ENCODE measurements at places on chromosomes 3 and 15. TPM values are rescaled to one million over a fixed set of nuclear protein-coding genes. Genes with fewer than 3 reads are reported as not detected.

The PLSCR5 gene
- total RNA-seq: not detected

DNA sequence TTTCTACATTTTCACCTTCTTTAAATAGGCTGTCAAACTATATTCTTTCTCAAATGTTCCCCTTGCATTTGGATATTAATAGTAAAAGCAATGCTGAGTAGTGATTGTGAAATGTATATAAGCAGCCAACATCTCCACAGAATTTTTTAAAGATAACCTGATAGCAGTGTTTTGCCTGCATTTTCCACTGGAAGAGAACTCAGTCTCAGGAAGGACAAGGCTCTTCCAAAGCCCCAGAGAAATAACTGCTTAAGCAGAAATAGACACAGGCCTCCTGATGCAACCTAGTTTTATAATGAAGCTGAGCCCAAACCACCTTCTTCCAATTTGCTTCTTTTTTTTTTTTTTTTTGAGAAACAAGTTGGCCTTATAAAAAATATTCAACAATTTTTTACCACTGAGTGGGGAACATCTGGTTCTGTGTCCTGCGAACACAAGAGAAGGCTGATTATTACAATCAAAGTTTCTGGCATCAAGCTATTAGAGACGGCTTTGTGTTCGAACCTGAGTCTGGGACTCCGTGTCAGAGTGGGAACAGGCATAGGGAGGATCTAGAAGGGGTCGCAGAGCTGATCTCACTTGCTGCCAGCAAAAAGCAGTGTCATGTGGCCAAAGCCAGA is 332.5 kb upstream of the TBL1XR1 start:
- no peaks in the 10 kb centered on the region for H3K27me3 ChIP-seq
- H3K36me3 ChIP-seq: no peaks in the 10 kb centered on the region
- no peak overlapping the region for H3K27ac ChIP-seq
- no peaks in the 10 kb centered on the region for H3K4me1 ChIP-seq
- H3K4me3 ChIP-seq: no peak overlapping the region
- DNase-seq: no peak

- H3K4me3 ChIP-seq: no peak overlapping the region
- no peak overlapping the region for H3K27ac ChIP-seq
- H3K27me3 ChIP-seq: no peaks in the 10 kb centered on the region
Observed at GRCh38 chr3:81245501-81245900, 515.9 kb downstream of the GBE1 start.

DNA sequence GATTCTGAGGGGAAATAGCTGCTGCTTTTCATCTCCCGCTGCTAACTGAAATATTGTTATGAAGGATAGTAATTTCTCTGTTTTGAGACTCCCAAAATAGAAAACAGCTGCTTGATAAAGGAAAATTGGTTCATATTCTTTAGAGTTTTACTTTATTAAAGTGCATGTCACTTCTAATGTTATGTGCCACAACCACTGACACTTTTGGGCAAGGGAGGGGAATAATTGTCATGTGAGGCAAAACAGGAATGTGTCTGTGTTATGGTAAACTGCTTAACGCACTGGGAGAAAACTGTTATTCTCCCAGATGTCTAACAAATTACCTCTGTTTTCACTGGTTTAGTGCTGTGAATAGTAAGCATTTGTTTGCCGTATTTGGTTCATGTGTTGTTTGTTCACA is 201.6 kb downstream of the PDZRN3 start:
- H3K36me3 ChIP-seq: no peaks in the 10 kb centered on the region
- no peak overlapping the region for H3K27ac ChIP-seq

- H3K36me3 ChIP-seq: no peaks in the 10 kb centered on the region
- no peak for DNase-seq
- no peaks in the 10 kb centered on the region for H3K27me3 ChIP-seq
- H3K27ac ChIP-seq: no peak overlapping the region
Observed at GRCh38 chr3:157652366-157652765, 149.2 kb upstream of the VEPH1 start.

- no peak overlapping the region for H3K27ac ChIP-seq
- no peaks in the 10 kb centered on the region for H3K4me1 ChIP-seq
- no peaks in the 10 kb centered on the region for H3K27me3 ChIP-seq
- no peak for DNase-seq
- H3K4me3 ChIP-seq: no peak overlapping the region
Observed at GRCh38 chr3:139630542-139630941, 47.2 kb downstream of the NMNAT3 start.

- H3K4me1 ChIP-seq: peaks cover 8% of the 10 kb centered on the region
- no peak overlapping the region for H3K4me3 ChIP-seq
- H3K27ac ChIP-seq: no peak overlapping the region
- H3K36me3 ChIP-seq: no peaks in the 10 kb centered on the region
Observed at GRCh38 chr15:65033659-65034269, 4.3 kb upstream of the MTFMT start.

GRCh38 chr15:33396475-33396874 is 85.7 kb downstream of the RYR3 start:
- no peak overlapping the region for H3K27ac ChIP-seq
- no peak overlapping the region for H3K4me3 ChIP-seq
- H3K36me3 ChIP-seq: no peaks in the 10 kb centered on the region
- DNase-seq: no peak
- H3K4me1 ChIP-seq: no peaks in the 10 kb centered on the region

The IQCF5 gene
- total RNA-seq: not detected

The C2CD4A gene
- total RNA-seq: not detected

The KNL1 gene
- 0.51 TPM for total RNA-seq

GRCh38 chr3:67781871-67782270 is 127.5 kb upstream of the SUCLG2 start:
- H3K27ac ChIP-seq: no peak overlapping the region
- H3K4me1 ChIP-seq: no peaks in the 10 kb centered on the region
- H3K4me3 ChIP-seq: no peak overlapping the region
- no peaks in the 10 kb centered on the region for H3K36me3 ChIP-seq
- DNase-seq: no peak

- H3K36me3 ChIP-seq: no peaks in the 10 kb centered on the region
- no peak for DNase-seq
- no peaks in the 10 kb centered on the region for H3K4me1 ChIP-seq
- H3K27me3 ChIP-seq: no peaks in the 10 kb centered on the region
- H3K27ac ChIP-seq: no peak overlapping the region
Observed at GRCh38 chr15:98123834-98124233, 163.3 kb downstream of the ARRDC4 start.

- DNase-seq: no peak
- H3K4me3 ChIP-seq: no peak overlapping the region
- H3K27me3 ChIP-seq: no peaks in the 10 kb centered on the region
- no peaks in the 10 kb centered on the region for H3K36me3 ChIP-seq
Observed at GRCh38 chr15:66734961-66735908, 33.2 kb downstream of the SMAD6 start.

DNA sequence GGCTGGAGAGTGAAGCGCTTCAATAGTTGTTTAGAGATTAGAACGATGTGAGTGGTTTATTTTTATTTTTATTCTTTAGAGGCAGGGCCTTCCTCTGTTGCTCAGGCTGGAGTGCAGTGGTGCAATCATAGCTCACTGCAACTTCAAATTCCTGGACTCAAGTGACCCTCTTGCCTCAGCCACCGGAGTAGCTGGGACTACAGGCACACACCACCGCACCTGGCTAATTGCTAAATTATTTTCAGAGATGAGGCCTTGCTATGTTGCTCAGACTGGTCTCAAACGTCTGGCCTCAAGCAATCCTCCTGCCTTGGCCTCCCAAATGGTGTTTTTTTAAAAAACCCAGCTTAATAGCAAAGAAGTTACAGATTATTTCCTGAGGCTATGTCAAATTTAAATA is 29.0 kb downstream of the PPARG start:
- H3K36me3 ChIP-seq: no peaks in the 10 kb centered on the region
- no peak overlapping the region for H3K4me3 ChIP-seq
- no peaks in the 10 kb centered on the region for H3K27me3 ChIP-seq
- H3K27ac ChIP-seq: no peak overlapping the region
- H3K4me1 ChIP-seq: peaks cover 3% of the 10 kb centered on the region

- DNase-seq: no peak
- no peaks in the 10 kb centered on the region for H3K4me1 ChIP-seq
- H3K27me3 ChIP-seq: no peaks in the 10 kb centered on the region
- no peaks in the 10 kb centered on the region for H3K36me3 ChIP-seq
- H3K27ac ChIP-seq: no peak overlapping the region
Observed at GRCh38 chr3:59559721-59560435, 510.1 kb upstream of the CFAP20DC start.

The CLDN1 gene
- 9.0 TPM for total RNA-seq

DNA sequence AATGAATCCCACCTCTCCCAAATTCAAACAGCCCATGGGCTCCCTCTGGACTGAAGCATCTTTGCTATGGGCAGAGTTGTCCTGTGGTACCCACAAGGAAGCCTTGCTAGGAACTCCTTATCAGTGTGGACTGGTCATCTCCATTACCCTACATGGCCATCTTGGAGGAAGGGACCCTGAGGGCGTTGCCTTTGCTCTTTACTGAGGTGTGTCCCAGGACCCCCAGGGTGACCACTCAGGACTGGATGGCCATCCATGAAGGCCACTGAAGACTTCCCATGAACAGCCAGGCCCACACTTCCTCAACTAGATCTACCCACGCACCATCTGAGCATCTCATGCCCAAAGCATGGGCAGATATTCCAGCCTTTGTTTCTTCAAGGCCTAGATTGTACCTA is 20.0 kb downstream of the RTP3 start:
- H3K27ac ChIP-seq: no peak overlapping the region
- H3K4me1 ChIP-seq: no peaks in the 10 kb centered on the region
- no peaks in the 10 kb centered on the region for H3K36me3 ChIP-seq
- no peaks in the 10 kb centered on the region for H3K27me3 ChIP-seq
- DNase-seq: no peak

The UBE2E2 gene
- 36.7 TPM for total RNA-seq

The GOLGA8O gene
- total RNA-seq: not detected

DNA sequence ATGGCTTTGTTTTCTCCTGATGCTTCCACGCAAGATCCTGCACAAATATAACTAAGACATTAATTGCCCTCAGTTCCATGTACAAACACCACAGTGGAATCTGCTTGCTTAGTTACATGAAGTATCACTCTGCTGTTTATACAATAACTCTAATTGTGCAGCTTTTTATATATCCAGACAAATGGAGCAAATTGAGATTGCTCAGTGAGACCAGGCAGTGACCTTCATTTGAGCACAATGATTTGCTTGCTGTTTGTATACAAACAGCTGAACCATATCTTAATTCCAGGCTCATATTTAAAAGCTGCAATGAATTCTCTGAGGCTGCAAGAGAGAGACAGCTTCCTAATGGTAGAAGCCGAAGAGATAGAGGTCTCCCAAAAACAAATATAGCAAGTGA is 243.7 kb downstream of the CADPS start:
- H3K27me3 ChIP-seq: no peaks in the 10 kb centered on the region
- no peaks in the 10 kb centered on the region for H3K36me3 ChIP-seq
- H3K4me1 ChIP-seq: no peaks in the 10 kb centered on the region
- DNase-seq: no peak

DNA sequence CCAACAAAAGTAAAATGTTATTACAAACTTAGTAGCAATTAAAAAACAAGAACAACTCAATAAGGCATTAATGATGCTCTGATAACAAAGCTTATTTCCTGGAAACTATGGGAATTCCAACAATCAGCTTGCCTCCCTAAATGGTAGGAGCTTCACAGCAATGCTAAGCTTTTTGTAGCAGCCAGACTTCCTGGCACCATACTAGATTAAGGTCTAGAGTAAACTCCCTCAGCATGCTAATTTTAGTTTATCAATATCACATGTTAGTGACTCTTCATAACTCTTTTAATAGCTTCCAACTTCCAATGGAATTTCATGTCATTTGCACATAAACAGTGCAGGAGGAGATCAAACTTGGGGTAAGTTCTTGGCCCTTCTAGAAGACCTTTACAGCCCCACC is 782.0 kb downstream of the MCTP2 start:
- H3K27ac ChIP-seq: no peak overlapping the region
- H3K4me3 ChIP-seq: no peak overlapping the region
- DNase-seq: no peak
- no peaks in the 10 kb centered on the region for H3K27me3 ChIP-seq
